Activated CD4-positive, alpha-beta T cell treated with anti-CD3 and anti-CD28 coated beads, Interleukin-10, Interleukin-2, amounts not matched to agents 100 ng/mL and 50 ng/mL, durations not matched to agents 16 hours and 8 hours (primary cell): ENCODE measurements at places on chromosomes 2 and 18.

- no peak for DNase-seq
Observed at GRCh38 chr2:38497670-38498037, 105.1 kb downstream of the HNRNPLL start.

DNA sequence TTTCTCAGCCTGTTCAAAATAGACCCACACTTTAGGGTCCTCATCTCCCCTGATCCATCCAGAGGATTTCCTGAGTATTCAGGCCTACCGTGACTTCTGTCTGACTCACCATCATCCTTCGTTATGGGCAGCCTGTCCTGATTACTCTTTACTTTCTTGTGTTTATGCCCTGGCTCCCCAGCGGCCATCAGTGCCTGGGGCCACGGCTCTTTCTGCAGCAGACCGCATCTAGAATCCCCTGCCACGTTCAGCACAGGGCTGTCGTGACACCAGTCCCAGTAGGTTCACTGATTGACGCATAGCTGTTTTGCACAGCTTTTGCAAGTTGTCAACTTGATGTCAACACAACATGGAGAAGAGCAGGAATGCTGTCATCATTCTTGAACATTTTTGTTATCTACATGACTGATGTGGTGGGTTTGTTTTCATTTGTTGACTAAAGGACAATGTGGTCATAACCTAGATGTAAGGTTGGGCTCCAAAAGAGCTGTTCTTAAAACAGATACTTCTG, 225.6 kb downstream of the HAUS1 start:
- no peak for DNase-seq

GRCh38 chr18:8938817-8939216, 163.7 kb upstream of the NDUFV2 start:
- DNase-seq = no peak

DNA sequence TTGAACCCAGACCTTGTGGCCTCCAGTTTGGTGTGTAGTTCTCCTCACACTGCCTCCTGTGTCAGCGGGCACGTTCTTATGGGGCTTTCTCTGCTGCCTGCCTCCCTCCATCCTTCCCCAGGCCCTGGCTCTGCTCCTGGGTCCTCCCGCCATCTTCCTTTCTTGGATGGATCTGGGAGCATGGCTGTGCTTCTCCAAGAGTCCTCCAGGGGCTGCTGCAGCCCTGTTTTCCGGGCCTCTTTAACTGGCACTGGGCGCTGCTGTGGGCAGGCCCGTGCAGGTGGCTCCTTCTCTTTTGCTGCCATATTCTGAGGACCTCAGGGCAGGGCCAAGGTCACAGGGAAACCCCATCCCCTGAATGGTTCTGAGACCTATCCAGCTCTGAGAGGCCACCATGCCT, 17.8 kb downstream of the THNSL2 start:
- no peak for DNase-seq

GRCh38 chr2:85291425-85292023, 36.3 kb downstream of the TGOLN2 start:
- peak; percentile 50 for DNase-seq

DNA sequence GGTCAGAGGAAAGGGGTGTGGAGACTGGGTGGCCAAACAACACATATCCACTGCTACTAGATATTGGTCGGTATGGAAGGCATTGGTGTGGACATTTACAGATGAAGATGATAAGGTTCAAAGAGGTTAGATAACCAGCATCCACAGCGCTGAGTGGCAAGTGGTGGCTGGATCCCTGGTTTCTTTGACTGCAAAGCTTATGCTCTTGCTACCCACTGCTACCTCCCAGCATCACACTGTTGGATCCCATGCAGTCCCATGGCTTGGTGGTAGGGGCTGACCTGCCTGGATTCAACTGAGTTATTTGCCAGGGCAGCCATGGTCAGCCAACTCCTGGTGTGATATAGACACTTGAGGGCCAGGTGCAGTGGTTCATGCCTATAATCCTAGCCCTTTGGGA, 53.6 kb downstream of the DDX1 start:
- DNase-seq = no peak

DNA sequence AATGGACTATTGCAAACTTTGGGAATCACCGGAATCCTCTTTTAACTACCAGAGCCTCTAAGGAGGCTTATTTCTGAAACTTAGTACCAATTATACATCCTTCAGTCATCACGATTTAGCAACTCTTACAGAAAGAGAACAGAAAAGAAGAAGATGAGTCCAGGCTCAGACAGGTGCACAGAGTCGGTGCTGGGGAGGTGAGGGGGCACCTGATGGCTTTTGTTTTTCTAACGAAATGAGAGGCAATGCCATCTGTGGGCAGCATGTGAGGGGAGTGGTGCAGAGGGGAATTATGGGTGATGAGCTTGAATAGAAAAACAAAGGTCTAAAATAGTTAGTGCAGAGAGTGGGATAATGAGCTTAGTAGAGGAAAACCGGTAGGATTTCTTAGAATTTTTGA, 522.6 kb downstream of the CMPK2 start:
- no peak for DNase-seq

GRCh38 chr18:26089293-26090129, 902 bp downstream of the SS18 start:
- peak; percentile 32 for DNase-seq

DNA sequence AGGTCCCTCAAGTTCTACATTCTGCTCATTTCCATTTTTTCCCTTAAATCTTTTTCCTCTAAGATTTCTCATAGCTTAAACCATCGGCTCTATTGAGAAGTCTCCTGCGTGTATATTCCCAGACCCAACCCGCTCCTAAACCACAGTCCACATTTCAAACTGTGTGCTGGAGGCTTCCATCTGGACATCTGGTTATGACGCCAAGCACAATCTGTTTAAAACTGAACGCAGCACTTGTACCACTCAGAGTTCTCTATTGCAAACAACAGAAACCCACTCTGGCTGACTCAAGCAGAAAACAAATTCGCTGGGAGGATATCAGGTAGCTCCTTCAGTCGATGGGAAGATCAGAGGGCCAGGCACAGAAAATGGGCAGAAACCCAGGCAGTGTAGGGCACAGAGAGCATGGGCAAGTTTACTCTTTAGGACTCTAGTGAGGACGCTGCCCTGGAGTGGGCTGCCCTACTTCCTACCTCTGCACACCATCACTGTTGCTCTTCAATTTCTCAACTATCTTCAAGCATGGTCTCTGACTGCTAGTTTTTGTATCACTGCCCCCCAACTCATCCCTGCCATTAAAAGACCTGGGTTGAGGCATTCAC, 5.6 kb upstream of the EML4 start:
- no peak for DNase-seq

- DNase-seq = no peak
Observed at GRCh38 chr2:198930170-198930569, 527.6 kb downstream of the SATB2 start.

- DNase-seq = no peak
Observed at GRCh38 chr2:74550231-74550630, 3.5 kb downstream of the LOXL3 start.

GRCh38 chr18:9065864-9066263, 36.6 kb upstream of the NDUFV2 start:
- no peak for DNase-seq

- no peak for DNase-seq
Observed at GRCh38 chr18:50172367-50172766, 22.6 kb downstream of the MYO5B start.

DNA sequence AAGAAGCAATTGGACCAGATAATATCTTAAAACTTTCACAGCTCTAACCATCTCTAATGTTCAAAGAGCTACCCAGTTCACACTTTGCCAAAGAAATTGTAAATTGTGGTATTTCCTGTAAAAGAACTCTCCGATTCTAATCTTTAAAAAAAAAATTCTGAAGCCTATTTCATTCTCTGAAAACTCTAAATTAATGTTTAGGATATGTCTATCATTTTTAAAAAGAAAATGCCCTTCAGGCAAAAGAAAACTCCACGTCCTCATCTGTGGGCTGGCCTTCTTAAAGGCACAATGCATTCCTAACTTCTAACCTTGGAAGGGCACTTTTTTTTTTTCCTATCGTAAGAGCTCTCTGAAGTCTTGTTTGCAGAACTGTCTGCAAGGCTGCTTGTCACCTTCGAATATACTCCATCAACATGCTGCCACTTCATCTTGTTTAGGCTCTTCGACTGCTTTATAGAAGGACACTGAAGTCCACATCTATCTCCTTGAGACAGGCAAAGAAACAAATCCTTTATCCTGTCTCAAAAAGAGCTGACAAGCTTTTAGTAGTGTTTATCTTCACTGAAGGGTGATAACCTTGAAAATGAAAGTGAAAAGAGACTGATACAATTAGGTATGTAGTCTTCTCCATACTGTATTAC, 124.3 kb upstream of the SLC39A10 start:
- peak; percentile 55 for DNase-seq

DNA sequence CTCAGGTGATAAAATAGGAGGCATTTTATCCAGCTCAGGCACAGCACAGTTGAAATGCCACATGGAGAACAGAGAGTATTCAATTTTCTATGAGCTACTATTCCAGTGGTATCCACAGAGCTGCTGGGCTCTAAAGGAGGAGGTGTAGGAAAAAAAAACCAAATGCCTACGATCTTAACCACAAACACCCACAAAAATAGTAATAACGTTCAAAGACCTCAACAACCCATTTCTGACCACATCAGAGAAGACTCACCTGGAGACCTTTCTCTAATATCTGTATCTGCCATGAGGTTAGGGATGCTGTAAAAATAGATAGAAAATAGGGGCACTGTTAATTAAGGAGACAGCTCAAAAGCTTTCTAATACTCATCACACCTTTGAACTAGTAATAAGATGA, 294.6 kb upstream of the PARD3B start:
- no peak for DNase-seq

DNA sequence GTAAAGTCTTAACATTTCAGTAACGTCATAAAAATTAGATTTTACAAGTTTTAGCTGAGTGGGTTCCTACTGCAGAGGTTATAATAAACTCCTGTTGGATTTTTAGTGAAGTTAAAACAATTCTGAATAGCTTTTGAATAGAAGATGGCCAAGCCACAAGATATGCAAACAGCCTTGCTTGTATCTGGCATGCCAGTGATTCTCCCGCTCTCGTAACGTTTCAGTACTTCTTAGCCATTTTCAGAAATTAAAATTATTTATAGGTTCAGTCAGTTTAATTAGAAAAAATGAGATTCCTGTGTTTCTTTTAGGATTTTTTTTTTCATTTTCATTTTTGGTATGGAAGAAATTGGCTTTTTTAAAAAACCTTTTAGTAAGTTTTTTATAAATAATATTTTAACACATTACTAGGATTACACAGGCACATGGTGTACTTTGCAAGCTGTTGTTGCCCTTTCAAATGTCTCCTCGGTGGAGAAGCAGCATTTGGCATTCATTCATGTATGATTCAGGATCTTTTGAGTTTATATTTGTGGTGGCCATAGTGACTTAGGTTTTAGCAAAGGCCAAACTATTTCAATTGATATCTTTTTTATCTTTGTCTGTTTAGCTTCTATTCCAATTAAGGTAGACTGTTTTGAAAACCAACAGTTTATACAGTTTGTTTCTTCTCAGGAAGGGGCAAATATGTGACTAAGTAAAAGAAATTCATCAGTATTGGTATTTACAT, 30.6 kb upstream of the RND3 start:
- no peak for DNase-seq

GRCh38 chr2:82781176-82781915, 1677.7 kb downstream of the SUCLG1 start:
- no peak for DNase-seq

- DNase-seq = no peak
Observed at GRCh38 chr2:149143734-149144133, 105.2 kb downstream of the LYPD6B start.

DNA sequence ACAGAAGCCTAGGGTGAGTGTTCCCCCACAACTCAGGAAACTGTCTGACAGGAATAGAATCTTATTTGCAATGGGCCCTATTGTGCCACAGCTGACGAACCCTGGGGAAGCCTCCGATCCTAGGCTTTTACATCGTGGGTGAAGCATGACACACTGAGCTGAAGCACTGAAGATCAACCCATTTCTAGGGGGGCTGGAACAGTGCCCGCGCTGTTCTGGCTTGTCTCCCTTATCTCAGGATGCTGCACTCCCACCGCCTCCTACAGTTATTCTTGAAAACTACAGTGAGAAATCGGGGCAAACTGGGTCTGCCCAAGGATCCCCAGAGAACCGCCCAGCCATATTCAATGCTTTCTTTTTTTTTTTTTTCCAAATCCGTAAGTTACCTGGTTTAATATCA, 41.1 kb downstream of the NETO1 start:
- no peak for DNase-seq

DNA sequence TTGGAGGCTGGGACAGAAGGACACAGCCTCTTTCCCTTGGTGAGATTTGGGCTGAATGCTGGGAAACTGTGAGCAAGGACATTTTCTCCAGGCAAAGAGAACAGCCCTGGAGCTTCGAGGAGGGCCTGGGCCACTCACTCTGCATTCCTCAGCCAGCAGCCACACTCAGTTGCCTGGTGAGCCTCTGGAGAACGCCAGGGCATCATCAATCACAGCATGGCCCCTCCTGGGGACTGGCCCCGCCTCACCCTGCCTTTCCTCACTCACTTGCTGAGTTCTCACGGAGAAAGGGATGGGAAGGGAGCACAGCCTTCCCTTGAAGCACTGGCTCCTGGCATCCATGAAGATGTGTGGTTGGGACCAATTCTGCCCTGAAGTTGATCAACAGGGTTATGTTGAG, 55.0 kb downstream of the APOB start:
- no peak for DNase-seq
